AG04449 (cell line): ENCODE measurements at places on chromosomes 6 and 20.

- no peak for DNase-seq
These were observed 35.5 kb downstream of the PYGB start for GRCh38 chr20:25283221-25283951.

- no peak for DNase-seq
These were observed 97.4 kb downstream of the THBS2 start for GRCh38 chr6:169156108-169156792.

- DNase-seq, result no peak
These were observed 76.5 kb downstream of the LYRM4 start for GRCh38 chr6:5184218-5184617.

DNA sequence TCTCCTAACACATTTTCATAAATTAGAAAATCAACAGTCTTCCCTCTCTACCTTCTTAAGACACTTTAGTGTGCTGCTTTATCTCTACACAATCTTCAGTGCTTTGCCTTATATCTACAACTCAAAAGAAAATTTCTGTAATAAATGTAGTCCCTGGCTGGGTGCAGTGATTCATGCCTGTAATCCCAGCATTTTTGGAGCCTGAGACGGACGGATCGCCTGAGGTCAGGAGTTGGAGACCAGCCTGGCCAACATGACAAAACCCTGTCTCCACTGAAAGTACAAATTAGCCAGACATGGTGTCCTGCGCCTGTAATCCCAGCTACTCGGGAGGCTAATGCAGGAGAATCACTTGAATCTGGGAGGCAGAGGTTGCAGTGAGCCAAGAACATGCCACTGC, 9.7 kb upstream of the EDN1 start:
- no peak for DNase-seq

- DNase-seq, result no peak
These were observed 56.8 kb downstream of the NCR2 start for GRCh38 chr6:41392246-41392645.

DNA sequence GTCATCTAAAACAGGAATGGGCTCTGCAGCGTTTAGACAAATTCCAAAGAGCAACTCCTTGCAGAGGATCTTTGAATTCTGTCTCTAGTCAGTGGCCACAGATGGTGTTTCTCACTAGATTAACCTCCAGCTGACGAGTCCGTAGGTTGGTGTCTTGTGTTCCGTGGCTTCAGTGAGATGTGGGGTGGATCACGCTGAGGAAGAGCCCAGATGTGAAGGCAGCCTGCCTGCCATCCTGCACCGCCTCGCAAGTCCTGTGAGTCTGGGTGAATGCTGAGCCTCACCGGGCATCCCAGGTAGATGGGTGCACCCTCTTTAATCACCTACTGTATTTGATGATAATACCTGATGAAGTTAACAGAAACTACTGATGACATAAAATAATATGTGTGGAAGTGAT, 70.4 kb downstream of the THBS2 start:
- DNase-seq, result no peak

- DNase-seq, result peak; percentile 94
These were observed 390.1 kb upstream of the CITED2 start for GRCh38 chr6:139764498-139764986.

DNA sequence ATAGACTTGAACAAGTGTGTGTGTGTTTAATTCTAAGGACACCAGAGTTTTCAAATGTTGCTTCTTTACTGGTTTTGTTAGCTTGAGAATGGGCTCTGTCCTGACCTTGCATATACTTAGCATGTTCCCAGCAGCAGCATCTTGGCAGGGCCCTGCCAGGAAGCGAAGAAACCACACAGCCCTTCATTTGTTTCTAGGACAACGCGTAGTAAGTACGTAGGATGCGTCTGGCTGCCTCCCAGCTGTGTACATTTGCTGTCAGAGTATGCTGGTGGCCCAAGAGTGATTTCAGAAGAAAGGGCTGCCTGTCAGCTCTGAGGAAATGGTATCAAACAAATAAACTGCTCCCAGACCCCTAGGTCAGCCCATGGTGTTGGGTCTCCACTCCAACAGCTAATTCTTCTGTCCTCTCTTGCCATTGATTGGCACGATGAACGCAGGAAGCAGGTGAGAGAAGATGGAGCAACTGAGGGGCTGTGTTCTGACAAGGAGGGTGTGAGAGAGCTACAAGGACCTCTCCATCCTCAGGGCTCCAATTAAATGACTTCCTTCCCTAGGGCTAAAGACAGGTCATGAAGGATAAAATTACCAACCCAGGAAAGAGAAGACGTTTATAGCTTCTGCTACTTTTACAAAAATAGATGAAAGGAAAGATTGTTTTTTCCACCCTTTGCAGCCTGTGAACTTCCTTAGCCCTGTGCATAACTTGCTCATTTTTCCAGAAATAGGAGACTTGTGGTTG, 55.9 kb upstream of the HDDC2 start:
- DNase-seq, result no peak

DNA sequence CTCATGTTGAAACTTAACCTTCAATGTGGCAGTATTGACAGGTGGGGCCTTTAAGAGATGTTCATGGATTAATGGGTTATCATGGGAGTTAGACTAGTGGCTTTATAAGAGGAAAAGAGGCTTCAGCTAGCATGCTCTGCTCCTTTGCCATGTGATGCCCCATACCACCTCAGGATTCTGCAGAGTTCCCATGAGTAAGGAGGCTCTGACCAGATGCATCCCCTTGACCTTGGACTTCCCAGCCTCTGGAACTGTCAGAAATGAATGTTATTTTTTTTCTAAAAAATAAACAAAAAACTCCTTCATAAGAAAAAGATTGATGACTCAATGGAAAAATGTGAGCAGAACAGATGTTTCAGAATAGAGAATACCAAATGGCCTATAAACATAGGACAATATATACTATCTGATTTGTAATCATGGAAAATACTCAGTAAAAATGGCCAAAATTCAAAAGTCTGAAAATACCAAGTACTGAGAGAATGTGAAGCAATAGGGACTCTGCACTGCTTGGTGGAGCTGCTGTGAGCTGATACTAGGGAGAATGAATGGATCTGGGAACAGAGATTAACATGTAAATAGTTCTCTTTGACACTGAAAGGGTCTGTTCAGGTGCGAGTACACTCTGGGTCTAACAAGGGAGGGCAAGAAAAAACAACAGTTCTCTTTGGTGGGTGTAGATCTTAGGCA, 7.4 kb upstream of the TRIM39 start:
- no peak for DNase-seq

DNA sequence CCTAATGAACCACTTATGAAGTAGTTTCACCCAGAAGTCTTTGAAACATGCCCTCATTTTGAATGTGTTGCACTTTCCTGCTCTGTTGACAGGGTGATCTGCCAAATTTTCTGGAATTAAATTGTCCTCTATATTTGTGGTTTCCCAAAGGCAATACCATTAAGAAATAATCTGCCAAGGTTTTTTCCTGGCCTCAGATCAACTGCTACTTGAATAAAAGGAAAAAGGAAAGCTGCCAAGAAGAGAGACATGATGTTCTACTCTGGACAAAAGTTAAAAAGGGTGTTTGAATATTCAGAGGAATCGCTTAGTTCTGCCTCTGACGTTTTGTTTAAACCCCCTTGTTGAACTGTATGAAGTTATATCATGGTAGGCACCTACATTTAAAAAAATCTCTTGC, 37.4 kb upstream of the ARMH2 start:
- no peak for DNase-seq

GRCh38 chr6:22940581-22941290, 371.4 kb downstream of the HDGFL1 start:
- peak; percentile 64 for DNase-seq

DNA sequence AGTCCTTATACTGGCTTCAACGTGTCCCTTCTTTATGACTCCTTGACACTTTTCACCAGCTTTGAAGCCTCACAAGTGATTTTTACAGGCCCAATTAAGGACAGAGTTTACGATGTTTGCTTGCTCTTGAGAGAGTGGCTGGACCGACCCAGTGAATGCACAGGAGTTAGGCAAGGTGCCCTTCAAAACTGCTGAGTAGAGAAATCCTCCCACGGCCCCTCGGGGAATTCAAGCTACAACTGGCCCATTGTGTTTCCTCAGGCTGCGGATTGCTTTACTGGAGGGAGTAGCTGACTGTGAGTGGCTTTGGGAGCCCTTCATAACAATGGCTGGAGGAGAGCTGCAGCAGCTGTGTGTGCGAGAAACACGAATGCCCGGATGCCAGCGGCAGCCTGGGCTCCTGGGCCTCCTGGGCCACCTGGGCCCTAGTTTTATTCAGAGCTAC, 50.0 kb downstream of the SGK1 start:
- no peak for DNase-seq

GRCh38 chr6:54624779-54625178, 221.8 kb upstream of the FAM83B start:
- DNase-seq, result peak; percentile 46

- no peak for DNase-seq
These were observed 7.0 kb downstream of the LBP start for GRCh38 chr20:38353316-38353715.

- no peak for DNase-seq
These were observed 12.9 kb downstream of the BTN2A1 start for GRCh38 chr6:26470643-26471042.

DNA sequence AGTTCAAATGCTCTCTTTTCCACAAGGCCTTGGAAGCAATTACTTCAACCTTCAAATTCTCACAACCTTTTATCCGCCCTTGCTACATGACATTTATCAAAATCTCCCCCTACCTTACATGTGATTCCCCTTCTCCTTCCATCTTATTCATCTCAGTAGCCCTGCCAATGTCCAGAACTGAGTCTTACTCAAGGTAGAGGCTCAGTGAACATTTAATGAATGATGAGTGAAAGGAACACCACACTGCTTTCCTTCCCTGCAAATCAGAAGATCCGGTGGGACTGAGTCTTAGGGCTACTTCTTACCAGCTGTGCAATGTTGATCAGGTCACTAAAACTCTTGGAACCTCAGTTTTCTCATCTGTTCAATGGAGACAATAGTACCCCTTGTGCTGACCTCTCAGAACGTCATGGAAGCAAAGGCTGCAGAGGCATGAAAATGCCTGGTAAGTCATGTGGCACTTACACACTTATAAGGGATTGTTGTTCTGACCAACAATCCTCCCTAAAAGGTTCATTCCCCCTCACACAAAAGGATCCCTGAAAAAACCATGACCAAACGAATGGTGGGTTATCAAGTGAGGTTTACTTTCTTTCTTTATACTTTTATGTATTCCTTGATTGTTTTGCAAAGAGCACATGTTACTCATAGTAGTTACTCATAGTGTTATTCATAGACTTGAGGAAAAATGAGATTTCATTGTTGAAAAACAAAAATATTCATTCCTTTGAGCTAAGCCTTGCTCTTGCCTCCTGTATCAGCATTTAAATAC, 6.5 kb downstream of the MDGA1 start:
- DNase-seq, result no peak

- no peak for DNase-seq
These were observed 94.5 kb downstream of the ZMYND8 start for GRCh38 chr20:47262008-47262364.

DNA sequence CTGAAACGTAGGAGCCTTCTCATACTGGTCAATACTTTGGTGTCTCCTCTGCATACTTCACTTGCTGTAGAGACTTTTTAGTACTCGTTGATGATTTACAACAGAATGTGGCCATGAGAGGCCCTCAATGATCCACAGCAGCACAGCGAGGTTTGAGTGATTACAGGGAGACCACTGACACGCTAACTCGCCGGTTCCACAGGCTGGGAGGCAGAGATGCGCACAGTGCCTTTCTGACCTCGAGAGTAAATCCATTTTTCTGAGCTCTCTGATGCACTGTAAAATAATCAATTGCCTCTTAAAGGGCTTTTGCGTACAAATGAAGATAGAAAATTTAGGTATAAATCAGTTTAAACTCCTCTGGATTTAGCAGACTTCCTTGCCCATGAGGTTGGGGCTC, 56.2 kb upstream of the TBC1D7 start:
- DNase-seq, result no peak

- DNase-seq, result no peak
These were observed 129.6 kb downstream of the CD24 start for GRCh38 chr6:106844930-106845329.

- no peak for DNase-seq
These were observed 71.8 kb downstream of the MTHFD1L start for GRCh38 chr6:150937132-150937906.

DNA sequence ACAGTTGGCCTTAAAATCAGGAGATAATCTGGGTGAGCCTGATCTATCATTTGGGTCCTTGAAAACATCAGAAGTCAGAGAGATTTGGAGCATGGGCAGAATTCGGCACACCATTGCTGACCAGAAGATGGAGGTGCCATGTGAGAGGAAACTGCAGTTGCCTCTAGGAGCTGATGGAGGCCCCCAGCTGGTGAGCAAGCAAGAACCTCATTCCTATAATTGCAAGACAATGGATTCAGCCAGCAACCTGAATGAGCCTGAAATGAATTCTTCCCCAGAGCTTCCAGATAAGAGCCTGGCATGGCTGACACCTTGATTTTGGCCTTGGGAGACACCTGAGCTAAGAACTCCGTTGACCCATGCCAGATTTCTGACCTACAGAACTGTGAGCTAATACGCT, 76.3 kb upstream of the FYN start:
- no peak for DNase-seq

- DNase-seq, result no peak
These were observed 19.7 kb upstream of the TAGAP start for GRCh38 chr6:159064477-159064876.

- DNase-seq, result no peak
These were observed 10.3 kb downstream of the RIN2 start for GRCh38 chr20:19768325-19768842.

DNA sequence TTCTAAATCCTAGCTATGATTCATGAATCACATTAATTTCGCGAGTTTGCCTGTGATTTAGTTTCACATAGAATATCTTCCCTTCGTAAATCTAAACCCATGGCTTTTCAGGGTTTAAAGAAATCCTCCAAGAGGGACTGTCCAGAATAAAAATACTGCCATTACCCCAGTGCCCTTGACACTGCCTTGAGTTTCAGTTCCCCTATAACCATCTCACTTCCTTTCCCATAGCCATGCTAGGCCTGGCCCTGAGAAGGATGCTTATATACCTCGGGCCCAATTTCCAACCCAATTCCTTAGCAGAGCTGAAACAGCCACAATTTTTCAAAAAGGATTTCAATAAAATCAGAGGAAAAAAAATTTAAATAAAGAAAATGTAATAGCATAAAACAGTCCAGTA, 697.3 kb downstream of the FRK start:
- no peak for DNase-seq

DNA sequence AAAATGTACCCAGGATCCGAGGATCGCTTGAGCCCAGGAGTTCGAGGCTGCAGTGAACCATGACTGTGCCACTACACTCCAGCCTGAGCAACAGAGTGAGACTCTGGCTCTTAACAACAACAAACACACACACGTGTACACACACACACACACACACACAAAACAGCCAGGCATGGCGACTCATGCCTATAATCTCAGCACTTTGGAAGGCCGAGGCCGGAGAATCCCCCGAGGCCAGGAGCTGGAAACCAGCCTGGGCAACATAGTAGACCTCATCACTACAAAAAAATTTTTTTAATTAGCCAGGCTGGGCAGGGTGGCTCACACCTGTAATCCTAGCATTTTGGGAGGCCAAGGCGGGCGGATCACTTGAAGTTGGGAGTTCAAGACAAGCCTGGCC, 23.3 kb upstream of the ARFGEF2 start:
- DNase-seq, result no peak

GRCh38 chr6:51934098-51934497, 153.3 kb downstream of the PKHD1 start:
- no peak for DNase-seq
